ENCODE measurements at places on chromosomes 11 and 22.

DNA sequence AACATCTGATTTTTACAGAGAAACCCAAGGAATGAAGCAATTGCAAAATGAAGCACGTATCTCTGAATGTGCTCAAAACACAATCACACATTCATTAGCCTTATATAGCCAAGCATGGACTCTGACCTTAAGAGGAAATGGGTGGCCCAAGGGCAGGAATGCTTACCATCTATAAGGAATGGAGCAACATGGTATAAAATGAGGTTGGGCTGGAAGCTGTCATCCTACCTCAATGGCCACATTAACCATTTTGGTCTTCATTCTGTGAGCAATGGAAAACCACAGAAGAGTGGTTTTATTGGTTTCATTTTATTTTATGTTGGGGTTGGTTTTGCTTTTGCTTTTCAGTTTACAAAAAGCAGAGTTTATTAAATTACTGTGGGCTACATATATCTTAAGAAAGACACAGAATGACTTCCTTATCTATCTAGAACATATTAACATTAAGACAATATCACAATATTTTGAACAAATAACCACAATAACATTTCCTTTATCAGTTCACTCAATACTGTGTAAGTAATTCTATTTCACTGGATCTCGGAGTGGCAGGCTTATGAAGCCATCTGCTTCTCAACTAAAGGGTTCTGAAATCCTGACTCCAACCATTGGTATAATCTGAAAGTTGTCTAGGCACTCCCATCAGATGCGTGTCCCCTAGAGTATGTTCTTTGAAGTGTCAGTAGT, 10.8 kb upstream of the MS4A13 start:
- no peak for DNase-seq

DNA sequence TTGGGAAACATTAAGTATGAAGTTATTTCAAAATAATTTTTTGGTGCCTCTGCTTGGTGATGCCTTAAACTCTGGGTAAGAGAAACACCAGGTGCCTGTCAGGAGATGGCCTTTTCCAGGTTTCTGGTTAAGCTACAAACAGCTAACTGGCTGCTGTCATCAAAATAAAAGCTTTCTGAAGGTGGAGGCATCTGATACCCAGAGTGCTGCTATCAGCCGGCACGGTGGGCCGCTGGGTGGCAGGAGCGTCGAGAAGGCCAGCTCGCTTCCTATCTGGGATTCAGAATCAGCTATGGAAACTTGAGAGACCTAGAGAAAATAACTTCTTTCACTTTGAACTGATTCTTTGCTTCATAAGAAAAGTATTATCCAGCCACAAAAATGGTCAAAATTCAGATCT, 80.8 kb upstream of the PITPNB start:
- no peak for DNase-seq

DNA sequence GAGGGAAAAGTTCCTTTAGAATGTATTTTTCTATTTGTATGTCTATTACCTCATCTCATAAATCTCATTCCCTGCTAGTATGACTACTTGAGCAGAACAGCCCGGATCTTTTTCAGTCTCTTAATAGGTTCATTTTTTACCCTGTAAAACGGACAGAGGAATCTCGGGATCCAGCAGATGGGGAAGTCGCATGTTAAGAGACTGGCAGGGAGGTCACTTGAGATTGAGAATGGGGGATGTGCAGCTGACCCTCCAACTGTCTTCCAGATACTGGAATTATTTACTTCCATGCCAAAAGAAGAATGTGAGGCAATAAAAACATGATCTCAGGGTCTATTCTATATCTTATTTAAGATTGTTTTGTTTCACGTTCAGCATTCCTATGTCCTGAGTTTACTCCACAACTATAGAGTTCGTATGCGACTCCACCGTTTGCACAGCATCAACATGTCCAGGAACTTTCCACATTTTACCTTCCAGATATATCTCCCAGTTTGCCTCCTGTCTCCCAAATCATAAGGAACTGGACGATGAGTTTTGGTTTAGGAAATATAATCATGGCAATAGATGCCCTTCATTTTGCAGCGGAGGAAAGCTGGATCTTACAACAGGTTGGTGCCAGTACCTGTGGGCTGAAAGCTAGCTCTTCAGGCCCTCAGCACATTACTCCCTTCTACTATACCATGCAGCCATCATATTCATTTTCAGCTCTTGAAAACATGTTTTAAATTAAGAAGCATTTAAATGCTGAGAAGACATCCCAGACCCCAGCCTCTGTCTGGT, 181.5 kb downstream of the MAML2 start:
- DNase-seq, result no peak

DNA sequence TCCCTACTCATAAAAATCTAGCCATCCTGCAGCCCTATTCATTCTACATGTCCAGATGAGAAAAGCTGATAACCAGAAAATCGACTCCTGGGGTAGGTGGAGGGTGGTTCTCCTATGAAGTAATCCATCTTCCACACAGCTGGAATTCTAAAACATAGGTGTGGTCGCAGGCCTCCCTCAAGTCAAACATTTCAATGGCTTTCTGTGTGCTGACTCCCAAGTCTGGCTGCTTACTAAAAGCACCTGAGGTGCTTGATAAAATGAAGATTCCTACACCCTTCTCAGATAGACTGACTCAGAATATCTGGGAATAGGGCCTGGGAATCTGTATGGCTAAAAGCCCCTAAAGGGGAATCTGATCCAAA, 26.1 kb downstream of the IRAG1 start:
- DNase-seq, result no peak

- DNase-seq, result no peak
Observed at GRCh38 chr11:2747248-2748027, 47.6 kb upstream of the KCNQ1OT1 start.

DNA sequence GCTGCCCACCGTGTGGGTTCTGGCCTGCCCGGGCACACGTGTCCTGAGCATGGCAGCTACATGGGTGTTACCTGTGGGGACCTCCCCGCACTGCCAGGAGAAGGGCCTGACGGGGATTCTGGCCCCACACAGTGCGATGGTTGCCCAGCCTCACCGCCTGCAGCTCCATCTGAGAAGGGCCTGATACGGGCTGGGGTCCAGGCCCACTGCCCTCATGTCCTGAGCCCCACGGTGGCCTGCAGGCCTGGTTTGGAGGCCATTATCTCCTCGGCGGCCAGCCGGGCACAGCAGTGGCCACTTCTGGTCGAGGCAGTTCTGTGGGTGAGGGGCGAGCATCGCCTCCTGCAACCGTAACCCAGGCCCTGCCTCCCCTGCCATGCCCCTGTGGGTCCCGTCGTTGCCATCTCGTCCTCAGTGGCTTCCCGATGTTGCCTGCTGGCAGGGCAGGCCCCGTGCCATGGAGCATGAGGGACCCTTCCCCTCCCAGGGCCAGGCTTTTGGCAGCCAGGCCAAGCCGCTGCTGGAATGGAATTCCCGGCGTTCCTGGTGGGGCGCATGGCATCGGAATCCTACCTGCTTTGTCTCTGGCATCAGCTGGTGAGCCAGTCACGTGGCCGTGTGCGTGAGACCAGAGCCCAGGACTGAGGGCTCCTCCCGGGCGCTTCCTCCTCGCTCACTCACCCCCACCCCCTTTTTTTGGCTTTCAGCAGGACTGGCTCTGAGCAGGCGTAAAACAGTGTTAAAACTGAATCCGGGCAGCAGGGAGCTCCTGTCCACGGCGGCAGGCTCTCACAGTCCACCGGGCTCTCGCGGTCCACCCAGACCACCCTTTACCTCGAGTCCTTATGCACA, 71.9 kb upstream of the PPARA start:
- no peak for DNase-seq

DNA sequence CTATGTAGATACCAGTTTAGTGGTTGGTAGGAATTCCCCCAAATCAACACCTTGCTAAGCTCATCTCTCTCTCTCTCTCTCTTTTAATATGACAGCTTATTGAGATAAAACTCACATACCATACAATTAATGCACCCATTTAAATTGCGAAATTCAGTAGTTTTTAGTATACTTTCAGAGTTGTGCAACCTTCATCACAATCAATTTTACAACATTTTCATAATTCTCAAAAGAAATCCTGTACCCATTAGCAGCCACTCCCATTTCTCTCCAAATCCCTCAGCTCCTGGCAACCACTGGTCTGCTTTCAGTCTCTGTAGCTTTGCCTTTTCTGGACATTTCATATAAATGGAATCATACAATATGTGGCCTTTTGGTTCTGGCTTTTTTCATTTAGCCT, 13.3 kb downstream of the NNMT start:
- no peak for DNase-seq

GRCh38 chr11:86115542-86116385, 46.9 kb upstream of the PICALM start:
- no peak for DNase-seq

DNA sequence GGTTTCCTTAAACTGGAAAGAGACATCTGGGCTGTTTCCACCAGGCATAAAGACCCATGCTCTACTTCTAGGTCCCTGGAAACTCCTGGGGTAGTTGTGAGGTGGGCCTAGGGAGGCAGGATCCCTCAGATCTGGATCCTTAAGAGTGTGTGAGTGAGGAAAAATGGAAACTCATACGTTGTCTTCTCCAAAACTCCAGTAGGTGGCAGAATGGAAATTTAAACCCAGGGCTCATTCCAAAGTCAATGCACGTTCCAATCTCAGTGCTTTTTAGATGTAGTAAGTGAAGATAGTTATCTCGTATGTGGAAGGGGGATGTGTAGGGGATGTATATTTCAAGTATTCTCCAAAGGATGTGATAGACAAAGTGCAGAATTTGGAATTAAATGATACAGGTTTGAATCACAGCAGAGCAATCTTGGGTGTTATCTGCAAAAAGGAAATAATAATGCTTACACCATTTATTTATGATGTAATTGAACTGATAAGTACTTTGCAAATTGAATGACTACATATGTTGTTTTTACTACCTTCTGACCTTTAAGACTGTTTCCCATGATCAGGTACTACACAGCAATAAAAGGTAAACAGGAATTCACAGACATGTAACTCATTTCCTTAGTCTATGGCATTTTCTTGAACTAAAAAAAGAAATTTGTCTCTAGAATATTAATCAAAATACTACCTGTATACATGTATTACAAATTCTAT, 13.1 kb upstream of the MMP1 start:
- no peak for DNase-seq

GRCh38 chr11:46369458-46370152, 11.9 kb upstream of the MDK start:
- DNase-seq, result no peak

- DNase-seq, result no peak
Observed at GRCh38 chr11:5521540-5521939, 5.0 kb upstream of the UBQLNL start.

DNA sequence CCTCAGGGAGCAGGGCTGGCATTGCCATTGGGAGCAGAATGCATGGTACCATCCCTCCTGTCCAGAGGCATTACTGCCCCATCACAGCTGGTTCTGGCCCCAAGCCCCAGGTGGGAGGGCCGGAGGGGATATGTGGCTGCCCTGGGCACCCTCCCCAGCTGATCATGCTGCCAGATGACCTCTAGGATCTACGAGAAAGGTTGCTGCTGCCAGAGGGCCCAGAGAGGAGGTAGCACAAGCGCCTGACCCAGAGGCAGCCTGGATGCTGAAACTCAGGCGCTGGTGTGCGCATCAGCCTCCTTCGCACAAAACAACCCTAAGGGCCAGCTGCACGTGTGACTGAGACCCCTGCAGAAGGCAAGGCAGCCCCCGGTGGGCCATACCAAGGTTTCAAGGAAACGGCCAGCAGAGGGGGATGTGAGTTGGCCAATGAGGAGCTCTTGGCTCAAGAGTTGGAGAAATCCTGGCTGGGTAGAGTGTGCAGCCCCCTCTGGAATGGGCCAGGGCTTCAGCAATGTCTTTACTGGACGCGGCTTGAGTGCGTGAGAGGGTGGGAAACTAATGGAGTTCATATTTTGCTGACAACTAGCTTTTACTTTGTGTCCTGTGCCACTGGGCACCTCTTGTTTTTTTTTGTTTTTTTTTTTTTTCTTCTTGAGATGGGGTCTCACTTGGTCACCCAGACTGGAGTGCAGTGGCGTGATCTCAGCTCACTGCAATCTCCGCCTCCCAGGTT, 88.3 kb upstream of the PARVA start:
- DNase-seq, result no peak

DNA sequence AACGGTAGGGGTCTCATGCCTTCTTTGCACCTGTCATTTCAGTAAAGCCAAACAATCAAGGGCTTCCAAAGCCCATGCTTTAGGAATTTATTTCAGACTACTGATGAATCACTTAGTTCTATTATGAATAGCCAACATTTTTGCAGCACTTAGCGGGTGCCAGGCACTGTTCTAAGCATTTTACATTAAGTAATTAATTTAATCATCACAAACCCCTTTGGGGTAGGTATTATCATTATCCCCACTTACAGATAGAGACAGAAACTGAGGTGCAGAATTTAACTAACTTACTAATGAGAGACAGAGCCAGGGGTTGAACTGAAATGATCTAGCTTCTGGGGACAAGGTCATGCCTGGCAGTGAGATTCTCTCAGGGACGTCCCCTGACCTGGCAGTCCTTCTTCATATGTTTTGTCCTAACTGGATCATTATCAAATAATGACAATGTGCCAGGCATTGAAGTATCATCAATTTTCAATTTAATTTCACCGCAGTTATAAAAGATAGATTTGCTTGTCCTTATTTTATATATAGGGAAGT, 31.7 kb upstream of the NAV2 start:
- no peak for DNase-seq

DNA sequence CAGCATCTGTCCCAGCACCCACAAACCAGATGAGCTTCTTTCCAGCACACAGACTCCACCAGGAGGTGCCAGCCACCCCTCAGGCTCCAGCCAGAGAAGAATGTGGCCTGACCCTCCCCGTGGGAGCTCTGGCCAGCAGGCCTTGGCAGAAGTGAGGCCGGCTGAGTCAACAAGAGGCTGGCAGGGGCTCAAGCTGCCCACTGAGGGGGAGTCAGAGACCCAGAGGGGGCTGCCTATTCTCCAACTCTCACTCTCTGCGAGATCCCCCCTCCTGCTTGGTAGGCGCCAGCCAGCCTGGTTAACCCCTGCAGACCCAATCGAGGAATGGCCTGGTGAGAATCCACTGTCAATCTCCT, 10.6 kb upstream of the CDC42EP1 start:
- no peak for DNase-seq

DNA sequence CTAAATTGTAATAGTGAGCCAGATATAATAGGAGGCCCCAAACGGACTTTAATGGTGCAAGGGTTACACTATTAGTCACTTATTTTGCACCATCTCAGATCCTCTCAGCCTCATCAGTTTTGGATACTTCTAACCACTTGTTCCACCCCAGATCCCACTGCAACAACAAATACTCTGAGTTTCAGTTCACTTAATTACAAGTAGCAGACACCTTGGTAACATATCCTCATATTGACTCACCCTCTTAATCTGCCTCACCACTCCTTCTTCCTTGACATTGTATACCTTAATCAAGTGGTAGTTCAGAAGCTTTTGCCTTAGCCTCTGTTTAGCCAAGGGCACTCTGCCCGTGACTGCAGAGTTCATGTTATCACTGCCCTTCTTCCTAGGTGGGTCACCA, 256.1 kb upstream of the UBASH3B start:
- DNase-seq, result no peak
